ENCODE measurements at places on chromosomes 16 and 17. TPM values are rescaled to one million over a fixed set of nuclear protein-coding genes. Genes with fewer than 3 reads are reported as not detected.
A peak's percentile ranks its signal among the peaks of the same experiment; 100 is the strongest.

GRCh38 chr16:48608452-48608851 is 1.5 kb downstream of the N4BP1 start:
- no peak for DNase-seq

- no peak for DNase-seq
Observed at GRCh38 chr17:63676584-63676983, 23.3 kb downstream of the LIMD2 start.

CHRNE gene
- 1.1 TPM for polyA plus RNA-seq

CXCL16 gene
- 41.6 TPM for polyA plus RNA-seq

DNA sequence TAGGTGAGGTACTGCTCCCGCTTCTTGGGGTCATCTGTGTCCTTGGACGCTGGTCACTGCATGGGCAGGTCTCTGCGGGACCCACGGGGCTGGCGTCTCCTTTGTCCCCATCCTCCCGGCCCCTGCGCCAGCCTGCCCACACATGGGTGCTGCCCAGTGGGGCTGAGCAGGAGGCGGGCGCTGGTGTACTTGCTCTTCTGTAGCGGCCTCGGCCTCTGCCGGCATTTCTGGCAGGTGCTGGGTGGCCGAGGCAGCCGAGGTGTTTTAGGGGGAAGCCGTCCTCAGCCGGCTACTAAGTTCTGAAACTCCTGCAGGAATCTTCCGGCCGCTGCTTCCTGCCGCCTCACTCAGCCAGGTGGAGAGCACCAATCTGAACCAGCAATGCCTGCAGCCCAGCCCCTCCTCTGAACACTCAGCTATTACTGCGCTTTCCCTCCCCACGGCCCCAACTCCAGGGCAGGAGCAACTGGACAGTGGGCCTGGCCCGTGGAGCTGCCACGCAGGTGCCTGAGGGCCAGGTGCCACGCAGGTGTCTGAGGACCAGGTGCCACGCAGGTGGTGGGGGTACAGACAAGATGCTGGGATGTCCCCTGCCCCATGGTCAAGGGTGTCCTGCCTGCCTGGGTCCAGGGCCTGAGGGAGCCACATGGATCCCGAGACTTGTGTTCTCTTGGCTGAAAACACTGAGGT is 10.0 kb downstream of the DECR2 start:
- no peak for DNase-seq

NOS2 gene
- polyA plus RNA-seq: 0.33 TPM

GRCh38 chr17:8289103-8289397 is 580 bp downstream of the RANGRF start:
- peak; percentile 85 for DNase-seq

PDK2 gene
- 51.2 TPM for polyA plus RNA-seq

GRCh38 chr16:86337138-86337537 is 173.2 kb upstream of the FOXF1 start:
- no peak for DNase-seq

HSPB9 gene
- not detected for polyA plus RNA-seq

CALB2 gene
- polyA plus RNA-seq: 5.2 TPM

DNA sequence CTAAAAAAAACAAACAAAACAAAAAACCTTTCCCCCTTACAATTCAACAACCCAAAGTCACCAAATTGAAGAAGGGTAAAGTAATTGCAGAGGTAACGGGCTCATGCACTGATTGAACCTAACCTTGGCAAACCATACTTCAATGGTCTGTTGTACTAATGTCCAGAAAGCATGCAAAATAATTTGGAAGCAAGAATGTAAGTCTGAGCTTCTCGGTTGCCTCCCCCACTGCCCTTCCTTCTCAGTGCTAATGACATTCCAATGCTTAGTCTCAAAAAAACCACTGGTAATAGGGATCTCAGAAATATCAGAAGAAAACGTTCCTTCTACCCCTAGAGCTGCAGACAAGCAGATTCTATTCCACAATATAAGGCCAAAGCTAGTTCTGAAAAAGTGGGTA is 15.8 kb downstream of the KRABD2 start:
- DNase-seq: no peak

DNA sequence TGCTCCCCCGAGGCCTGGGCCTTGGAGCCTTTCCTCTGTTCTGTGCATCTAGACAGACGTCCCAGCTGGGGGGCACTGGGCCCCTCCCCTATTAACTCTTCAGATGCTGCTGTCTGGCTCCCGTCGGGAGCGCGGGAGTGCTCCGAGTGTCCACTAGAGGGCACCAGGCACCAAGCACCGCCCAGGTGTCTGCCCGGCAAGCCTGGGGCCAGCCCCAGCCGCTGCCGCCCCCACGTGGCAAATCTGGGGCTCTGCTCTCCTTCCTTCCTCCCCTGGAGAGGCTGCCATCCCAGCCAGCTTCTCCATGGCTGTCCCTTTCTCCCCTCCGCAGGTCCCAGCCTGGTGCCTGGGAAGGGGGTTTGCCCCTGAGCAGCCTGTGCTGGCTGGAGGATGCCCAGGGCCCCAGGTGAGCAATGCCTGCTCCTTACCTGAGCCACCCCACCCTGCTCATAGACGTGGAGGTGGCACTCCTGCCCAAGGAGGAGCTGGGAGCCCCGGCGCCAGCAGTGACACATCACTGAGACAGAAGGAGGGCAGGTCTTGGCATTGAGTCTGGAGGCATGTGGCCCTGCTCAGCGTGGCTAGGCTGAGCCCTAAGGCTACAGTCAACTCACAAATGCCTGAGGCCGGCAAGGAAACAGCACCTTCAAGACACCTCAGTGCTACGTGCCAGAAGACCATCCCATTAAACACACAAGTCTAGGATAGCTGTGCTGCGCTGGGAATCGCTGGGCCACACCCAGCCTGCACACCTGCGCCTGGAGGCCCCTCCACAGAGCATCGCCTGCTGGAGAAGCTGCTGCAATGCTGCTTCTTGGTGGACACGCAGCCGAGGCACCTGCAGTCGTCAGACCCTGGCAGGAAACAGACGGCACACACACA is 19.7 kb downstream of the TMEM235 start:
- peak; percentile 91 for DNase-seq

DNA sequence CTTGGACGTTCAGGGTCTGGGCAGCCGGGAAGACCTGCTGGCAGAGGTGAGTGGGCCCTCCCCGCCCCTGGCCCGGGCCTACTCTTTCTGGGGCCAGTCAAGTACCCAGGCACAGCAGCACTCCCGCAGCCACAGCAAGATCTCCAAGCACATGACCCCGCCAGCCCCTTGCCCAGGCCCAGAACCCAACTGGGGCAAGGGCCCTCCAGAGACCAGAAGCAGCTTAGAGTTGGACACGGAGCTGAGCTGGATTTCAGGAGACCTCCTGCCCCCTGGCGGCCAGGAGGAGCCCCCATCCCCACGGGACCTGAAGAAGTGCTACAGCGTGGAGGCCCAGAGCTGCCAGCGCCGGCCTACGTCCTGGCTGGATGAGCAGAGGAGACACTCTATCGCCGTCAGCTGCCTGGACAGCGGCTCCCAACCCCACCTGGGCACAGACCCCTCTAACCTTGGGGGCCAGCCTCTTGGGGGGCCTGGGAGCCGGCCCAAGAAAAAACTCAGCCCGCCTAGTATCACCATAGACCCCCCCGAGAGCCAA is 8.6 kb upstream of the ABCC3 start:
- peak; percentile 74 for DNase-seq

- no peak for DNase-seq
Observed at GRCh38 chr17:57579245-57579644, 165.9 kb downstream of the CCDC182 start.

- DNase-seq: no peak
Observed at GRCh38 chr16:84844049-84844350, 24.2 kb downstream of the CRISPLD2 start.

CCL18 gene
- 24.0 TPM for polyA plus RNA-seq

HCRT gene
- not detected for polyA plus RNA-seq

GRCh38 chr16:48907906-48908634 is 298.1 kb upstream of the N4BP1 start:
- no peak for DNase-seq

PYDC1 gene
- not detected for polyA plus RNA-seq

DNA sequence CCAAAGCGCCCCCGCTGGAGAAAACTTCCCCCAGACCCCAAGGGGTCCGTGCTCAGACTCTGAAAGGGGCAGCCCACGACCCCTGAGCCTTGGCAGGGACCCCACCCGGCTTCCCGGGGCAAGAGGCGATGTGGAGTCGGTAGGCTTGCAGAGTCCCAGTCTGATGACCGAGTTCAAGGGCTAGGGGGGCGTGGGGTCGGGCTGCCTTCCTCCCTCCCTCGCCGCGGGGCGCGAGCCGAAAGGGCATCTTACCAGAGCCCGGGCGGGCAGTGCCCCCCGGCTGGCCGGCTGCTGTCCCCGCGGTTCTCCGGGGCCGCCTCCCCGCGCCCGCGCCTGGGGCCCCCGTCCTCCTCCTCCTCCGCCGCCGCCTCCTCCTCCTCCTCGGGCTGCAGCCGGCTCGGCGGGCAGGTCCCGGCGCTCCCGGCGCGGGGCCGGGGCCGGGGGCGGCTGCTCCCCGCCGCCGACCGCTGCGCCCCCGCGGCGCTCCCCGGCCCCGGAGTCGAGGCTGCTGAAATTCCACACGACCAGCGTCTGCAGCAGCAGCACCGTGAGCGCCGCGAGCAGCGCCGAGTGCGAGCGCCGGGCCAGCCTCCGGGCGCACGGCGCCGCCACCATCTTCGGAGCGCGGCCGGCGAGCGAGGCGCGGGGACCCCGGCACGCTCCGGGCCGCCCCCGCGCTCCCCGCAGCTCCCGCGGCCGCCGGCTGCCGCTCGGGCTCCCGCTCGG is 415 bp downstream of the XYLT1 start:
- peak; percentile 65 for DNase-seq

KRT40 gene
- not detected for polyA plus RNA-seq

DNA sequence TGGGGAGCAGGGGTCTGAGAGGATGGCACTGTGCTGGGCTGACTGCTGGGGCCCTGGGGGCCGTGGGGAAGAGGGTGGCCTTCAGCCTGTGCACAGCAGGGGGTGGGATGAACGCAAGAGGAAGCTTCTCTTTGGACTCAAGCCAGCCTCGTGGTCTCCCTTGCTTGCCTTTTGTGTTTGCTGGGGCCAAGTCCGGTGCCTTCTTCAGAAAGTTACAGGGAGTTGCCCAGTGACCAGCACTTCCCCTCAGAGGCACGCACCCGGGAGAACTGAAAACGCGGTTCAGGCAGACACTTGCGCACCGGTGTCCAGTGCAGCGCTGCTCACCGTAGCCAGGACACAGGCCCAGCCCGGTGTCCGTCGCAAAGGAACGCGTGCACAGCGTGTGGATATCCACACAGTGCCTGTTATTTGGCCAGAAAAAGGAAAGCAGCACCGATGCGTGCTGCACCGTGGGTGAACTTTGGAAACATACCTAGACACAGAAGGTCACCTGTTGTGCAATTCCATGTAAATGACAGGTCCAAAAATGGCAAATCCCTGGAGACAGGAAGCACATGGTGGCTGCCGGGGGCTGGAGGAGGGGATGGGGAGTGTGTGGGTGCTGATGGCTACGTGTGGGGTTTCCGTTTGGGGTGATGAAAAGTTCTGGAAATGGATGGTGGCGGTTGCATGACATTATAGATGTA is 29.4 kb upstream of the NUDT16L1 start:
- no peak for DNase-seq

GRCh38 chr16:85621698-85622428 is 8.7 kb downstream of the GSE1 start:
- no peak for DNase-seq

- DNase-seq: peak; percentile 55
Observed at GRCh38 chr17:79837888-79838521, 1.2 kb downstream of the CBX4 start.

GRCh38 chr17:41532947-41533570 is 5.0 kb upstream of the KRT19 start:
- no peak for DNase-seq

- no peak for DNase-seq
Observed at GRCh38 chr16:19472482-19472881, 49.4 kb downstream of the GDE1 start.

CTRL gene
- 0.35 TPM for polyA plus RNA-seq

KCNG4 gene
- not detected for polyA plus RNA-seq

DNA sequence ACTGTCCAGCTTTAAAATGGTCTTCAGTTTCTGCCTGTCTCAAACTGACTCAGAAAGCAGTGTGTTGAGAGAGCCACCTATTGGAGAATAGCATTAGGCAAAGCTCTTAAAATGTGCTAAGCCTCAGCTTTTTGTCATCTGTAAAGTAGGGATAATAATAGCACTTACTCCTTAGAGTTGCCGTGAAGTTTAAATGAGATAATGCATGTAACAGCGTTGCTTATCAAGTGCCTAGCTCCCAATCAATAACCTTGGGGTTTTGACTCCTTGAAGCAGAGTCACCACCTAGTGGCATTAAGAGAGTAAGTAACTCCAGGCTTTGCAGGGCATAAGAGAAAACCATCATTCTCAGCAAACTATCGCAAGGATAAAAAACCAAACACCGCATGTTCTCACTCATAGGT is 163.3 kb downstream of the HS3ST2 start:
- no peak for DNase-seq

DNA sequence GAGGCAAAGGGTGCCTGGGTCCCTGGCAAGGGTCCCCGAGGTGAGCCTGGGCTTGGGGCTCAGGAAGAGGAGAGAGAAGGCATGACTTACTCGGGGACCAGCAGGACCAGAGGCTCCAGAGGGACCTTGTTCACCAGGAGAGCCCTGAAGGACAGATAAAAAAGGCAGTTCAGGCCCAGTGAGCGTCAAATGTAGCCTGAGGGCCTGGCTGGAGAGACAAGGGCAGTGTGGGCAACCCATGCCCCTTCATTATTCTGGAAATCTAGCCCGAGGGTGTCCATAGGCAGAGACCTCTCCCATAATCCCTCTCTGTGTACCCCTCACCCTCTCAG is 14.1 kb downstream of the COL1A1 start:
- DNase-seq: no peak

GRCh38 chr16:87848676-87849345 is 20.5 kb downstream of the SLC7A5 start:
- no peak for DNase-seq

DNASE1L2 gene
- 0.69 TPM for polyA plus RNA-seq

CDH5 gene
- 18.7 TPM for polyA plus RNA-seq

DNA sequence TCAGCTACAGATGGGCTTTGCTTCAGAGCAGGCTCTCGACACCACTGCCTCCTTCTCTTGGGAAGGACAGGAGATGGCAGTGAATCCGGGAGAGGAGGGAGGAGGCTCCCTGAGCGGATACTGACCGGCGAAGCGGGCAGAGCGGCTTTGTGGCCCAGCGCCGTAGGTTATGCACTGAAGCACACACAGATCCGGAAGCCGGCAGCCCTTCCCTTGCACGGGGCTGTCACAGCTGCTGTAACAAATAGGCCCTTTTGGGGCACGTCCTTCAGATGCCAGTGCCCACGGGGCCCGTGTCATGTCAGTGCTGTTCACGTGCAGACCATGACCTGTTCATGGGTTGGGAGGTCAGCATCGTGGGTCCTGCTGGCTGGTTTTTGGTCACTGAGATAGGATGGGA is 144.7 kb upstream of the CHMP6 start:
- no peak for DNase-seq

DNA sequence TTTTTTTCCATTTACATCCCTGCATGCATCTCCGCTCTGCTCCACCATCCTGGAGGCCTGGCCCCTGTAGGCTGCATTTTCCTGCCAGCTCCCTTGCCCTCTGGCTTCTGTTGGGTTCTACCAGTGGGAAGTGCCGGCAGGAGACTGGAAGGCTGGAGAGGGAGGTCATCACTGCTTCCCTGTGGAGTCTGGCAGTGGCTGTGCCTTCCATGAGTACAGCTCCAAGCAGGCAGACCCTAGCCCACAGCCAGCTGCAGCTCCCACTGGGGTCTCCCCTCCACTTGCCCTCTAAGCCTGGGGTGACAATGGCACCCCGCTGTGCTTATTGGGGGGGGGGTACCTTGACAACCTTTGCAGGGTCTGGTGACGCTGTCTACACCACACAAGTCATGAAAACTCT is 37.3 kb downstream of the MMP15 start:
- no peak for DNase-seq

- DNase-seq: no peak
Observed at GRCh38 chr16:48556243-48556912, 53.6 kb downstream of the N4BP1 start.

CNGB1 gene
- not detected for polyA plus RNA-seq

- no peak for DNase-seq
Observed at GRCh38 chr17:16377941-16378341, 3.0 kb upstream of the UBB start.
